ENCODE measurements at places on chromosomes 2 and 18.

- no peak for DNase-seq
Observed at GRCh38 chr2:74148457-74149246, 940 bp upstream of the BOLA3 start.

GRCh38 chr2:223306371-223306770 lies 254.4 kb downstream of the KCNE4 start:
- no peak for DNase-seq

GRCh38 chr2:127226520-127227263 lies 6.6 kb upstream of the CYP27C1 start:
- DNase-seq = peak; percentile 7

- no peak for DNase-seq
Observed at GRCh38 chr2:233223059-233223894, 28.2 kb upstream of the ATG16L1 start.

GRCh38 chr2:10161961-10162441 lies 39.5 kb downstream of the RRM2 start:
- DNase-seq = no peak

GRCh38 chr2:219122202-219122980 lies 38.2 kb downstream of the NHEJ1 start:
- DNase-seq = no peak

DNA sequence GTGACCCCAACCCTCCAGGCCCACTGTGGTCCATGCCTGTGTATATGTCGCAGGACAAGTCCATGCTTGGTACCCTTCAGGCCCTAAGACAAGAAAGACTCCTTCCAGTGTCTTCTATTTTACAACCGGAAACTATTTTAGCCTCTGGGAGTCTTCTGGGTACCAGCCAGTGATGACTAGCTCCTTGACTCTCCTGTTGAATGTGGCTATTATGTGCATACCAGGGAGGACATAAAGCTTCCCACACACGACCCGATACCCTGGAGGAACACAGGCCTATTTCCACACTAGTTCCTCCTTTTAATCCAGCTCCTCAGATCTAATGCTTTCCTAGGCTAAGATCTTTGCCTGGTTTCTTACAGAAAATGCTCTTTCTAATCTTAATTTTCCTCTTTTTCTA lies 178.1 kb downstream of the NCKAP5 start:
- DNase-seq = no peak

DNA sequence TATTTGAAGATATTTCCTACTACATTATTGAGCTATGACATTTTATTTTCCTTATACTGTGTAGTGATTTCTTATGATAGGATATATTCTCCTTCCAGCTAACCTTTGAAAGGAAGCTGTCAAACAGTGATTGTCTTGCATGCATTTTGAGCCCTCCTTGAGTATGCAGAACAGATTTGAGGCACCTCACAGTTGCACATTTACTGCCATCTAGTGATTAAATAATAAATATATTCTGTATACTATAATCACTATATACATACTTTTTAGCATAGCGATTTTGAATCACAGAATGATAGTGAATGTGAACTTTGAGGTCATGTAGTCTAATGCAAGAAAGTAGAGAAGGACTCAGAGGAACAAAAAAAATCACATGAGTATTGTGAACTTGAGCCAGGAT lies 268.4 kb upstream of the CDH19 start:
- no peak for DNase-seq

- no peak for DNase-seq
Observed at GRCh38 chr2:62326735-62327134, 130.8 kb downstream of the B3GNT2 start.

- DNase-seq = no peak
Observed at GRCh38 chr2:69744456-69744855, 2.5 kb downstream of the ANXA4 start.

GRCh38 chr18:75639472-75639831 lies 211.9 kb upstream of the SMIM21 start:
- DNase-seq = no peak

DNA sequence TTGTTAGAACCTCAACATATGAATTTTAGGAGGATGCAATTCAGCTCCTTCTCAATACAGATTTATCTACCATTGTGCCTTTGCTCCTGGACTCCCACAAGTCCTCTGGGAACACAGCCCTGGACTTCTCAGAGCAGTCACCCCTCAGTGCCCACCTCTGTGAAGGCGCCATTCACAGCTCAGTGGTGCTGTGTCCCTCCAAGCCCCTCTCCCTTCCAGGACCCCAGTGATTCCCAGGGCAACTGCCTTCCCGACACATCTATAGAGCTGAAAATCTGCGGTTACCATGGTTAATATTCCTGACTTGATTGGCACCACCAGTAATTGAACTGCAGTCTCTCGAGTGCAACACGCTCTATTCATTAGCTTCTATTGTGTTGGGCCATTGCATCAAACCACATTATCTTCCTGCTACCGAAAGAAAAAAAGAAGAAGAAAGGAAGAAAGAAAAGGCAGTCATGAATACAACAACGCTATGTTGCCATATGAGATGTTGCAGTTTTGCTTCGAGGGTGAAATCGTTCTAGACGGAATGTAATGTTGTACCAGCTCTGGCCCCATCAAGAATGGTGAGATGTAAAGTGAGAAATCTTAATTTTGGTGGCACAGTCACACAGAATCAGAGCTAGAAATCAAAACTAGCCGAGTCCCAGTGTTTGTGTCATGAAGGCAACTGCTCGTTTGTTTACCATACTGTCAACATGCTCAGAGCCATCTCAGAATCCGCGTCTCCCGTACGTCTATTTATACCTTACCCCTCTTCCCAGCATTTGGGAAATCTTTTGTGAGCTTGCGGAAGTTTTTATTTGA lies 524.0 kb upstream of the ID2 start:
- DNase-seq = no peak

DNA sequence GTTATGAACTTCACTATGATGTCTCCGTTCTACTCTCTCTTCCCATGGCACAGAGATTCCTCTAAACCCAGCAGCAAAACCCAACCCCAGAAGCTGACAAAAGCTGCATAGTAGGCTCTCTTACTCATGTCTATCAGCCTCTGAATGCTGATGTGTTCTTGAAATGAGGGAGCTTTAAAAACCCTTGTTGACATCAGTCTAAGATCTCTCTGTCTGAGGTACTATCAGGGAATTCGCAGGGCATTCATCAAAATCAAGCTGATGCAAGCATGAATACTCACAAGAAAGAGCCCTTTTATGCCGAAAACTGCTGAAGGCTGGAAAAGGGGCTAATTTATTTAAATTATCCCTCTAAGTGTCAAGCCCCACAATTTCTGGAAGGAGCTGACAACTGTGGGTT lies 710.6 kb upstream of the FANCL start:
- DNase-seq = no peak

DNA sequence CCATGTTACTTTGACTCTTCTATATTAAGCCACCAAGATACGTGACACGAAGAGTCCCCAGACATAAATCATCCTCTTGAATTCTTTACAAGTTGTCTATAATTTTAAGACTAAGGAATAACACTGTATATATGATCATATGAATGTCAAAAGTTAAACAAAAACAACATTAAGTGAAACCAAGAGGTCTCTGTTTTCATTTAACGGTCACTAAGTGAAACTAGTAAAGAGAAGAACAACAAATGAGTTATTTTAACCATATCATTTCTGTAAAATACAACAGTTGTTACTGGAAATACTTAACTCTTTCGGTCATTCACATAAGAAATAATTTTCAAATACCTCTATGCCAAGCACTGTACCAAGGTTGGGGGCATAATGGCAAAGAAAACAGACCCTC lies 45.7 kb upstream of the STK17B start:
- no peak for DNase-seq

GRCh38 chr2:74142340-74142739 lies 5.4 kb downstream of the BOLA3 start:
- DNase-seq = no peak

- DNase-seq = no peak
Observed at GRCh38 chr18:63149302-63149587, 170.3 kb downstream of the BCL2 start.

DNA sequence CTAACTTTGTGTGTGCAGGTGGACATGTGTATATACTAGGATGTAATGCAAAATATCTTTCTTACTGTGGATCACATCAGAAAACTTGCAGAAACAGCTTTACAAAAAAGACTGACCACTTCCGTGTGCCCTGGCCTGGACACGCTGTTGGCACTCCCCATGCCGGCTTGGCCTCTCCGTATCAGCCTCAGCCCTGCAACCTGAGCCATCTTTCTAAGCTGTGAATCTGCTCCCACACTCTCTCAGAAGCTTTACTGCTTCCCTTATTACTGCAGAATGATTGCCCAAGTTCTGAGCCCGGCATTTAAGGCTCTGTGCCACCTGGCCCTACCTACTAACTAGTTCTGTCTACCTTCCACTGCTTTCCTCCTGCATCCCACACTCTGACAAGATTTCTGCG lies 37.8 kb downstream of the MYO7B start:
- no peak for DNase-seq

- no peak for DNase-seq
Observed at GRCh38 chr18:29123706-29124530, 947.0 kb upstream of the CDH2 start.

GRCh38 chr2:60152226-60152833 lies 401.1 kb downstream of the BCL11A start:
- DNase-seq = no peak

GRCh38 chr2:211228559-211228958 lies 672.2 kb downstream of the CPS1 start:
- no peak for DNase-seq

All from stimulated activated CD4-positive, alpha-beta T cell treated with anti-CD3 and anti-CD28 coated beads, Interleukin-1b, Interleukin-23, amount 100 ng/mL, for 24 hours (primary cell).